Left lung (tissue), 14 donors: ENCODE measurements at places on chromosomes 6 and 20. TPM values are rescaled to one million over a fixed set of nuclear protein-coding genes. Genes with fewer than 3 reads are reported as not detected.

ZC2HC1B gene
- not detected for polyA plus RNA-seq

DNA sequence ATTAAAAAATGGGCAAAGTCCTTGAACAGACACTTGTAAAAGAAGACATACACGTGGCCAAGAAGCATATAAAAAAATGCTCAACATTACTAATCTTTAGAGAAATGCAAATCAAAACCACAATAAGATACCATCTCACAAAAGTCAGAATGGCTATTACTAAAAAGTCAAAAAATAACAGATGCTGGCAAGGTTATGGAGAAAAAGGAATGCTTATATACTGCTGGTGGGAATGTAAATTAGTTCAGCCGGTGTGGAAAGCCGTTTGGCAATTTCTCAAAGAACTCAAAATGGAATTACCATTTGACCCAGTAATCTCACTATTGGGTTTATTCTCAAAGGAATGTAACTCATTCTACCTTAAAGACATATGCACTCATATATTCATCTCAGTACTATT lies 166.6 kb downstream of the KHDC1L start:
- no peak for DNase-seq

- DNase-seq, result no peak
Measured at GRCh38 chr6:56291302-56291917, 44.0 kb upstream of the COL21A1 start.

CTAGE9 gene
- 0.35 TPM for polyA plus RNA-seq

GRCh38 chr6:4518506-4518905 lies 257.7 kb upstream of the CDYL start:
- DNase-seq, result no peak

GRCh38 chr20:7897781-7898364 lies 42.4 kb downstream of the HAO1 start:
- DNase-seq, result no peak

- DNase-seq, result peak; percentile 78
Measured at GRCh38 chr20:35619196-35620095, 3.8 kb downstream of the SPAG4 start.

DNA sequence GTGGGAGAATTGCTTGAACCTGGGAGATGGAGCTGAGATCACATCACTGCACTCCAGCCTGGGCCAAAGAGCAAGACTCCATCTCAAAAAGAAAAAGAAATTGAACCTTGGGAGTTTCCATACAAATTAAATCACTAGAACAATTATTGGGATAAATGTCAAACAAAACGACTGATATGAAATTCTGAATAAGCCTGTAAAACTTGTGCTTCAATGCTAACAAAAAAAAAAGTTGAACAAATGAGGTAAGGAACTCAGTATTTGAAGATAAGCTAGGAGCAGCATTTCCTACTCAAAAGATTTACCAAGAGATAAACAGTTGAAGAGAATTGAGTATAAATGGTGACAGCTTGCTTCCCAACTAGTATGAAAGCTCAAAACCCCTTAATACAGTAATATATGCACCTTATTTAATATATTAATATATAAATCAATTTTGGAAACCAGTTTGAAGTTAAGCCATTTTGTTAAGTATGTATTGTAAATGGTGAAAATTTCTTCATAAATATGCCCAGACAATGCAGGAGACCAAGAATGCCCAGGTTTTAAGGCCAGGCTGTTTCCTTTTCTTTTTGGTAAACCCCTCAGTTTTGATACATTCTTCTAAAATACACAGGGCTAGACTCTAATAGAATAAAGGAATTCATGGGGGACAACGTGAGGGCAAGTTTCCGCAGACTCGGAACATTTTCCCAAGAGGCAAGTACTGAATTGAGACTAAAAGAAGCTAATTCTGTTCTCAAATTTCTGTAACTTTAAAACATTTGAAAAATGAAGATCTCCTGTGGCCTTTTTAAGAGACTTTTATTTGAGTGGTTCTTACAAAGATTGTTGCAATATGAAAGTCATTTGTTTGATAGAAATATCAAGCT lies 3.9 kb downstream of the ROMO1 start:
- no peak for DNase-seq

GRCh38 chr20:24033151-24033550 lies 44.6 kb upstream of the GGTLC1 start:
- DNase-seq, result no peak

R3HDML gene
- not detected for polyA plus RNA-seq

DNA sequence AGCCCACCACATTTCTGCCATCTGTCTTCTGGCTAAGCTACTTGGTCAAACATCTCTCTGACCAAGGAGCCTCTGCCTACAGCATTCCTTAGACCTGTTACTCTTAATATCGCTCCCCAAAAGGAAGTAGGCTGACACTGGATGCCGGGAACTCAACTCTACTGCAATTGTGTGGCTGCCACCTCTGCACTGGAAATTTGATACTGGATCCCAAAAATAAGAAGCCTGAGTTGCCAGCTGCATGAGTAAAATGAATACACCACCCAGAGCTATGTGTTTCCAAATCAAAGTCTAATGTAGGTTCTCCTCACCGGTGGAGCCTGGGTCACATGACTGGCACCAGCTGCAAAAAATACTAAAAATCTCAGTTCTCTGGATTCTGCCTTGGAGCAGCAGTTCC lies 36.9 kb downstream of the UNC5CL start:
- DNase-seq, result no peak

DNA sequence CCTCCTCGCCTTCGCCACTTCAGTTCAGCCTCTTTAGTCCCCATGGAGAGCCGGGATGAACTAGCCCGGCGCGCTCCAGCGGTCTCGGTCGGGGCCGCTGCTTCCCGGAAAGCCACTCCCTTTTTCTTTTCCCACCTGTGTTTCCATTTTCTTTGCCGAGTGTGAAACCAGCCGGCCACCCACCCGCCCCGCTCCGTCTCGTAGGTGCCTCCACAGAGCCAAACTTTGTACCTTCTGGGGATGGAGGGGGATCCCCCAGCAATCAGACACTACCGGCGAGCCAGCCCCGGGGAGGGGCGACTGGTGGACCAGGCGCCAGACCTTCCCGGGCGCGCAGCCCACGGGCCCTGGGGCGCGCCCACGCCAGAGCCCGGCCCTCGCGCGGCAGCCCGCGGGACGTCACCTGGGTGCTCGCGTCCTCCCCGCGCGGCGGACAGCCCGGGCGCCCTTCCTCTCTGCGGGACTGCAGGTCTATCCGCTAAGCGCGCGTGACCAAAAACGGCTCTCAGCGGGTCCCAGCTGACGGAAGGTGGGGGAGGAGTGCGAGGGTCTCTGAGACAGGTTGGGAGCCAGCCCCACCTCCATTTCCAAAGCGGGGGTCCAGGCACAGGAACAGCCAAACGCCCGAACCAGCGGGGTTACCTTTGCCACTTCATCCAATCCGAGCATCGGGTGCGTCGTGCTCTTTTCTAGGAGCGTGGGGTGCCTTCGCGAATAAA lies at the start of gene MCHR2:
Gene MCHR2 (minus strand): TSS at position 691 of the 719 bp plus-strand sequence. CDS start 38,076 bp downstream, outside the sequence.
- DNase-seq, result no peak

- no peak for DNase-seq
Measured at GRCh38 chr20:45631184-45631583, at the start of gene WFDC9. Gene WFDC9, minus strand, starts transcription at chr20:45631284. Its CDS starts 21,103 bp downstream, at chr20:45610181.

- no peak for DNase-seq
Measured at GRCh38 chr20:605237-605636, 4.9 kb downstream of the TCF15 start.

NNAT gene
- 41.5 TPM for polyA plus RNA-seq

GRCh38 chr6:57298741-57299140 lies 18.7 kb upstream of the PRIM2 start:
- DNase-seq, result no peak

CCN5 gene
- 0.44 TPM for polyA plus RNA-seq

DNA sequence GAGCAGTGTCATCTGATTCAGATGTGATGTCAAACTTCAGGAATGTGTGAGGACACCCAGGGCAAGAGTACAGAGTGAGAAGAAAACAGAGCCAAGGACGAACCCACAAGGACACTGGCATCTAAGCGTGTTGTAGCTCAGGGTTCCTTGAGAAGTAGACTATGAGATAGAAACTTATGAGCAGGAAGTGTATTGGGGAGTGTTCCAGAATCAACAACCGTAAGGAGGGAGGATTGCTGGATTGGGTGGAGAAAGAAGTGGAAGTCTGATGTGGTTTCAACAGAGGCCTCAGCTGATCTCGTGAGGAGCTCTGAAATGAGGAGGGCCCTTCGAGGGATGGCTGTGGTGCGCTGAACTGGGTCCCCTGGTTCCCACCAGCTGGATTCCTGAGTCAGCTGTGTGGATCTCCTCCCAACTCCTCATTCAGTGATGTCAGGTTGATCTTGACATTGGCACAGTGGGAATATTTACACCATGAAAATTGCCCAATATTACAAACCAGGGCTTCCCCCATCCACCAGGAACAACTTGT lies 25.7 kb upstream of the IGF2R start:
- no peak for DNase-seq

- DNase-seq, result no peak
Measured at GRCh38 chr6:106453756-106454367, 93.3 kb downstream of the CRYBG1 start.

DNA sequence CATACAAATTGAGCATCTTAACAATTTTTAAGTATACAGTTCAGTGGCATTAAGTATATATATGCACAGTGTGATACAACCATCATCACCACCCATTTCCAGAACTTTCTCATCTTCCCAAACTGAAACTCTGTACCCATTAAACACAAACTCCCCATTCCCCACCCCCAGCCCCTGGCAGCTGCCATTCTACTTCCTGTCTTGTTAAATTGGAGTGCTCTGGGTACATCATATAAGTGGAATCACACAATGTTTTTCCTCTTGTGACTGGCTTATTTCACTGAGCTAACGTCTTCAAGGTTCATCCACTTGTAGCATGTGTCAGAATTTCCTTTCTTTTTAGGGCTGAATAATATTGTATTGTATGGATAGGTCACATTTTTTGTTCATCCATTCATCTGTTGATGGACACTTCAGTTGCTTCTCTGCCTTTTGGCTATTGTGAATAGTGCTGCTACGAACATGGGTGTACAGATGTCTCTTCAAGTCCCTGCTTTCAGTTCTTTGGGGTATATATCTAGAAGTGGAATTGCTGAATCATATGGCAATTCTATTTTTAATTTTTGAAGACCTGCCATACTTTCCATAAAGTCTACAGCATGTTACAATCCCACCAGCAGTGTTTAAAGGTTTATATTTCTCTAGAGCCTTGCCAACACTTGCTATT lies 19.6 kb upstream of the RREB1 start:
- no peak for DNase-seq

- no peak for DNase-seq
Measured at GRCh38 chr6:137781639-137782038, 85.4 kb upstream of the TNFAIP3 start.

GRCh38 chr6:14194976-14195375 lies 77.4 kb downstream of the CD83 start:
- DNase-seq, result no peak

EYS gene
- 0.61 TPM for polyA plus RNA-seq

NR2E1 gene
- not detected for polyA plus RNA-seq

- no peak for DNase-seq
Measured at GRCh38 chr6:105510746-105511145, 107.9 kb upstream of the PREP start.

GRCh38 chr6:169604076-169604475 lies 97.8 kb downstream of the WDR27 start:
- no peak for DNase-seq

GRCh38 chr6:54971825-54972224 lies 125.3 kb downstream of the FAM83B start:
- DNase-seq, result no peak
